ENCODE measurements at places on chromosomes 11 and 22. TPM values are rescaled to one million over a fixed set of nuclear protein-coding genes. Genes with fewer than 3 reads are reported as not detected.

Gene GGTLC3
- polyA plus RNA-seq: 1.1 TPM

Gene RIBC2
- polyA plus RNA-seq: 1.9 TPM

Gene VSIG10L2
- 0.01 TPM for polyA plus RNA-seq

Gene TYR
- polyA plus RNA-seq: not detected

Gene APOBEC3B
- polyA plus RNA-seq: 3.5 TPM

Gene PRR33
- polyA plus RNA-seq: 0.49 TPM

Gene PLAAT2
- not detected for polyA plus RNA-seq

Gene OSBP
- 45.3 TPM for polyA plus RNA-seq

Gene MS4A10
- polyA plus RNA-seq: 53.2 TPM
